ENCODE measurements at places on chromosomes 4 and X.

- DNase-seq, result no peak
Observed at GRCh38 chr4:6373541-6374410, 98.6 kb downstream of the PPP2R2C start.

DNA sequence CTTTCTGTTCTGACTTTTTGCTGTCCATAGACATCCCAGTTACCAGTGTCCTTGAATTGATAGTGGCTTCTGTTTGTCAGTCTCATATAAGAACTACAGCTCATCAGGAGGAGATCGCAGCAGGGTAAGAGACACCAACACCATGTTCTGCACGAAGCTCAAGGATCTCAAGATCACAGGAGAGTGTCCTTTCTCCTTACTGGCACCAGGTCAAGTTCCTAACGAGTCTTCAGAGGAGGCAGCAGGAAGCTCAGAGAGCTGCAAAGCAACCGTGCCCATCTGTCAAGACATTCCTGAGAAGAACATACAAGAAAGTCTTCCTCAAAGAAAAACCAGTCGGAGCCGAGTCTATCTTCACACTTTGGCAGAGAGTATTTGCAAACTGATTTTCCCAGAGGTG is 30.1 kb downstream of the GUCY1A1 start:
- DNase-seq, result no peak

- no peak for DNase-seq
Observed at GRCh38 chrX:95539041-95539440, 1145.6 kb upstream of the DIAPH2 start.

GRCh38 chr4:1153567-1154090 is 18.8 kb downstream of the SPON2 start:
- no peak for DNase-seq

DNA sequence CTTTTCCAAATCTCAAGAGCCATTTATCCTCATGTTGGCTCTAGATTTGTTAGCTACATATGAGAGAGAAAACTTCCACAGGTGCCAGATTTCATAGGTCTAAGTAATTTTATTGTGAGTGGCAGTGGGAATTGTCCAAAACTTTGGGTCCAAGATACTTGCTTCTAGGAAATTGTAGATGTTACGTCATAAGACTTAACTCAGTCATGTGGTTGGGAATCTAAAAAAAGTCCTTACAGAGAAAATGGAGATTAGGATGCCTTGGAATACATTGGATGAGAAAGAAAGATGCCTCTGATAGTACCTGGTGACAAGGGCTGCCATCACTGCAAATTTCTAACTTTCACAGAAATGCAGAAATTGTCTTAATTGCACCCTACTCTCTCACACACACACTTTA is 506.5 kb downstream of the C4orf33 start:
- no peak for DNase-seq

DNA sequence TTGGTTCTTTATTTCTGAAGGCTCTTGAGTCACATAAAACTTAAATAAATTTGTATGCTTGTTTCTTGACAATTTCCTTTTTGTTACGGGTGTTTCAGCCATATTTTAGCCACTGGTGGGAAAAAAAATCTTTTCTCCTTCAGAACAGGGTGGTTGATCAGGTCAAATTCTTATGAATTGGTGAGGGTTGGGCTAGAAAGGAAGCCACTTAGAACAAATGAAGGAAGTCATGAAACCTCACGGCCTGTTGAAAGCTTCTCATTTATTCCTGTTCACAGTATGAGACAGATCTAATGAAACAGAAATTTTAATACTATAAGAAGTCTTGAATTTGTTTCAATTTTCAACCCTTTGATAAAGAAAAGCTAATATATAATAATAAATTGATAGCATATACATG is 12.1 kb upstream of the PDLIM5 start:
- no peak for DNase-seq

DNA sequence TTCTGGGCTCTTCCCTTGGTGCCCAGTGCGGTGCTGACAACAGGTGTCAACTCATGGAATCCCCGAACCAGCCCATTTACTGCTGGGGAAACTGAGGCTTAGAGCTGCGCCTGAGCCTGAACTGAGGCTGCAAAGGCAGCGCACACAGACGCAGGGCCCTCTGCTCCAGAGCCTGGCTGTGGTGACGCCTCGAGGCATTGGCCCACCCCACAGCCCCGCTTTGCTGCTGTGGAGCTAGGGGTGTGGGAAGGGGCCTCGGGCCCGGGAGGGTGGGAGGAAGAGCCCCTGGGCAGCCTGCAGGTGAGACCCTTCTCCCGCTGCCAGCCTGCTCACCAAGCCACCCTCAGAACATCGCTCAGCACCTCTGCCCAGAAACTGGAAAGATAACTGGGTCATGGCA is 97.4 kb upstream of the LRPAP1 start:
- DNase-seq, result no peak

DNA sequence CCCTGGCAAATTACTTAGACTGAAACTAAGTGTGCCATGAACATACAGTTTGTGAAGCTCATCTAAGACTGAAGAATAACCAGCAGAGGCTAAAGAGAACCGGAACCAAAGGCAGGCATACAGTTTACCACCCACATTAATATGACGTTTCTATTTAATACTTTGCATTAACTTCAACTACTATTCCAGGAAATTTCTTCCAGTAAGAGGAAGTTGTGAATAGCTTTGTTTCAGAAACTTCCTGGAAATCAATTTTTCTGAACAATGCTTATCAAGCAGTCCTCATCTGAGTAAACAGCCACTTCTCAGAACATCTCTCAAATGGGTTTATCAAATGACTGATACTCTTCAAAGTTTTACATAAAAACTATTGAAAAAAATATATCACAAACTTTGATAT is 252.7 kb downstream of the OPHN1 start:
- DNase-seq, result no peak

DNA sequence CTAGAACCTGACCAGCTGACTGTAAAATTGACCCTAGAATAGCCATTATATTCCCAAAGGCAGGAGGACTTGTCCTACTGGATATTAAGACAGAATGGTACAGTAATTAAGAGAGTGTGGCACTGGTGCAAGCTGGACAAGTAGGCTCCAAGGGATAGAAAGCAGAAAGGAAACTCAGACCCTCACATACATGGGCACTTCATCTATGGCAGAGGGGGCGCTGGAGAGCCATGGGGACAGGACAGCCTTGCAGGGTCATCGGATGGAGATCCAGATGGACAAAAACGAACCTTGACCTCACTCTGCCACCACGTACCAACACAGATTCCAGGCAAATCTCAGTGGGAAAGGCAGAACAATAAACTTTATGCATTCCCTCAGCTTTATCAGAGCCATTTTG is 40.6 kb downstream of the GAB3 start:
- DNase-seq, result no peak

GRCh38 chr4:168321006-168321405 is 2.5 kb upstream of the DDX60 start:
- DNase-seq, result no peak

DNA sequence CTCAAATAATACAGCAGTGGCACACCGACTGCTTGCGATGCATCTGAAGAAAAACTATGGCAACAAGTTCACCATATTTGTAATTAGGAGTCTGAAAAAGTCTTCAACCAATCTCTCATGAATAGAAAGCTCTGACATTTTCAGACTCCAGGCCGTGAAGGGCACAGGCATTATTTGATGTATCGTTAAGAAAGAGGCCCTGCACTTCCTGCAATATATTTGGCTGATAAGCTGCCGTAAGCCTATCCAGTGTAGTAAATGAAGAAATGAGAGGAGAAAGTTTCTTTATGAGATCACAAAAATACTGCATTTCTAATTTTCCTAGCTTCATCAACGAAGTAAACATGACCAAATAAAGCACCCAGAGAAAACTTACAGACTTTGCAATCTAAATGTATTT is 613.8 kb upstream of the TECRL start:
- DNase-seq, result no peak

- DNase-seq, result no peak
Observed at GRCh38 chr4:176839656-176840055, 46.9 kb upstream of the VEGFC start.

DNA sequence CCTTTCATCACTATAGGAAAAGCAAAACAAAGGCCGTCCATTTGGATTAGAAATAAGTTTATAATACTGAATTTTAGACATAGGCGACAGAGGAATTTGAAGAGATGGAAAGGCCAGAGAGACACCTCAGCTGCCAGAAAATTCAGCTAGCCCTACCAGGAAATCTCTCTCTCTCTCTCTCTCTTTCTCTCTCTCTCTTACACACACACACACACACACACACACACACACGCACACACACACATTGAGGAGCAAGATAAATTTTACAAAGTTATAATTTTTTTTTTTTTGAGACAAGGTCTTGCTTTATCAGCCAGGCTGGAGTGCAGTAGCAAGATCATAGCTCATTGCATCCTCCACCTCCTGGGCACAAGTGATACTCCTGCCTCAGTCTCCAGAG is 1.4 kb downstream of the XK start:
- no peak for DNase-seq

GRCh38 chr4:89658701-89659024 is 178.3 kb downstream of the SNCA start:
- no peak for DNase-seq

All from activated CD4-positive, alpha-beta memory T cell treated with anti-CD3 and anti-CD28 coated beads for 36 hours (primary cell).